Renal cortical epithelial cell (primary cell): ENCODE measurements at places on chromosomes 6 and 20.

DNA sequence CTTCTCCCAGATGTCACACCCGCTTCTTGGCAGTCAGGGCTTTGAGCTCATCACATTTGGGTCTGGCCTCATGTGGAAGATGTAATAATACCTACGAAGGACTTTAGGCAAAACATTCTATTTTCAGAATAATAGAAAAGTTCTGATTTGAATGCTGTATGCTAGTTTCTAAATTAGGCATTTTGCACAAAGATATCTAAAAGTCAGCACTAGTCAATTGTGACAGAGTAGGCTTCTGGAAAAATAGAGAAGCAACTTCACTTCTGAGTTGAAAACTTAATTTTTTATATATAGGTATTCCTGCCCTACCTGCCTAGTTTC is 38.3 kb upstream of the CD2AP start:
- DNase-seq, result no peak

DNA sequence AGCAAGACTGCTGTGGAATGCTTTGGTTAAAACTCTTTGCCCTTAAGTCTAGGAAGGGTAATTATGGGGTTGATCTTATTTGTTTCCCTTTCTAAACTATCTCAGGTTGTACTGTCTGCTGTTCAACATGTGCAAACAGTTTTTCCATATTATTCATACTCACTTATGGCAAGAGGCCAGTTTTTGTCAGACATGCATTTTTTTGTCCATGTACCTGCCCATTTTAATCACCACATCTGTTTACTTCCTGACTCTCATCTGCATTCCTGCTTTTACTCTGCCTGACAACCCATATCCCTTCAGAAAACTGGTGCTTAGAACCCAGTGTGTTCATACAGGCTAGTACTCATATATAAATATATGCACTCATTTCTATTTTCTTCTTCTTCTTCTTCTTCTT is 80.3 kb downstream of the LPA start:
- no peak for DNase-seq

GRCh38 chr6:71205336-71205956 is 83.2 kb upstream of the OGFRL1 start:
- peak; percentile 69 for DNase-seq

DNA sequence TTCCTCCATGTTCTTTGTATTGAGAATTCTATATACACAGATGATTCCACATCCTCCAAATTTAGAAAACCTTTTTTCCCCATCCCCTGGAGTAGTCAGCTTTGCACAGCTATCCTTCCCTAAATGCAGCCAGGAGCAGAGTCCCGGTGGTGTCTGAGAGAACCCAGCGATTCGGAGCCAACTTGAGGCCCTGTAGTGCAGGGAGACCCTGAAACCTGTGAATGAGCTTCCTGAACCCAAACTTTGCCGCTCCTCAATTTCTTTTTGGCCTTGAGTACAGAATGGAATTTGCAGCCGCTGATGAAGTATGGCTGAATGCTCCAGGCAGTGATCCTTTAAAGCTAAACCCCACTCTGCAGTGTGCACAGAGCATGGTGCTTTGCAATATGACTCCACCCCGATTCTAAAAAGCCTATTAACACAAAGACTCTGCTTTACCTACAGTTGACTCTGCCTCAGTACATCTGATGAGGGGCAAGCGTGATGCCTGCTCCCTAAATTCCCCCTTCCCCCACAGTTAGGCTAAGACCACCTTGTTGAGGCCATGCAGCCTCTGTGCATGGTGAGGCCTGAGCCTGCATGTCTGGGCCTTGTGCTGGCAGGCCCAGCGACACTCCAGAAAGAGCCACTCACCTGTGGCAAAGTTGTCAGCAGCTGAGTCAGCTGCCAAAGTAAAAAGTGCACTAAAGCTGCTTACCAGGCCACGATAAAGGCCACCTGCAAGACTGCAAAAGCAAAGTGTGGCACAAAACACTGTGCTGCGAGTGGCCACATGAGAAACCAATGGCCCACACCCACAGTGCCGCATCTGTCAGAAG is 82.1 kb downstream of the PLEKHG1 start:
- no peak for DNase-seq

GRCh38 chr6:44561832-44562665 is 174.5 kb downstream of the CDC5L start:
- no peak for DNase-seq

- DNase-seq, result no peak
These were observed 21.4 kb upstream of the RIPOR2 start for GRCh38 chr6:24957199-24957598.

GRCh38 chr20:43746344-43747137 is 19.7 kb upstream of the GTSF1L start:
- no peak for DNase-seq

- DNase-seq, result peak; percentile 41
These were observed 51.9 kb downstream of the PYGB start for GRCh38 chr20:25299806-25300205.

DNA sequence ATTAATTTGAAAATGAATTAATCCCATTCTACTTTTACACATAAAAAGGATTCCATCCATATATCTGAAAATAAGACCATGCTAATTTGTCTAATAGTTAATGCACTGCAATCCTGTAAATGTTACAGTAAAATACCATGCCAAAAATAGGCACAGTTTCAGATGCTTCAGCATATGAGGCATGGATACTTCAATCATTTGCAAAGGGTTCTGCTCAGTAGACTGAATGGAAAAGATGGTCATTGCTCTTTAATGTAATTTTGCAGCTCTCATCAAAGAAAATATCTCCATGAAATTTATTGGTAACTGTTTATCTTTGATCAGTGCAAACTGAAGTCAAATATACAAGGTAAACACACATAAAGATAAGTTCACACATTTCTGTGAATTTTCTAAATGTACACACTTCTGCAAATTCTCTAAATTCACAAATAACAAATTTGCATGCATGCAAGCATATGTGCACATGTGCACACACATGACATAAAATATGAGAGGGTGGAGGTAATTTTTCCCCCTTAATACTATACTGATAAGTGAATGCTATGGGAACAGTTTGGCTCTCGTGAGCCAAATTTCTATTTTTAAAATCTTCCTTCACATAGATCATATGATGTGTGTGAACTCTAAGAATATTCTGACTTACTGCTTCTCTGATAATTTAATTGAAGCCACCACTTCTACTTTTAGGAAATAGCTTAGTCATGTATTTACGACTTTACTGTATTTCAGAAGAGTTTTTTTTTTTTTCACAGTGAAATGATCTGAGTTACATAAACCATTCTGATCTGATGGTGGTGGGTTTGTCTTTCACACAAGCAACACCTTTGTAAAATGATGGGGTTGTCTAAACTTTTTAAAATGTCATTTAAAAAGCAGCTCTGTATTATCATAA is 996.8 kb upstream of the CITED2 start:
- DNase-seq, result no peak

DNA sequence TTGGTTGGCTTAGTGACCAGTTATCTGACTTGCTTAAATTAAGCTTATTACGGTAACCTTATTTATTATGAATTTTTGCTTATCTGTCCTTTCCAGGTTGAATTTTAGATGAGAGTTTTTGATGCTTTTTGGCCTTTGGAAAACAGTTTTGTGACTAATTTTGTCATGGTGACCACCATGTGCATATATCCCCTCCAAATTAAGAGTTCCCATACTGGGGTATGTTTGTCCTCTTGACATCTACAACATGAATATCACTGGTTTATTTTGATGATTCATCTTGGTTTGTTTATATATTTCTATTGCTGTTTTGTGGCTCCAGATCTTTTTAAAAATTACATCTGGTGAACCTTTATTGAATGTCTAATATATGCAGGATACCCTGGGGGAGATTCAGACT is 61.4 kb downstream of the PHF20 start:
- no peak for DNase-seq

GRCh38 chr6:110781522-110782214 is 33.6 kb downstream of the CDK19 start:
- DNase-seq, result no peak

- peak; percentile 22 for DNase-seq
These were observed 201.2 kb upstream of the SMLR1 start for GRCh38 chr6:130625825-130626527.

GRCh38 chr20:57841297-57841866 is 131.6 kb upstream of the PMEPA1 start:
- DNase-seq, result no peak

DNA sequence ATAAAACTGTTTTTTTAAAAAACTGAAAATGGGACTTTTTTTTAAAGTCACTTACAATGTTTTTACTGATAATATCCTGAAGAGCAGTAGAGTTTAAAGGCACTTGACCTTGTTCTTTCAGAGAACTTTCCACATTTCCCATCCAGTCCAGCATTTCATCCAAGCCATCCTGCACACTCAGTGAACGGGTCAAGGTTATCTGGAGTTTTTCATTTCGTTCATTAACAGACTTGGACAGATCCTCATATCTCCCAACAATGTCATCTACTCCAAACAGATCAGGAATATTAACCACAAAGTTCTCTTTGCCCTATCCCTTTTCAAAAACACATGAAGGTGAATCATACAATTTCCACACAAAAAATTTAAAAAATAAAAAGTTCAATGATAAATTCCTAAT is 69.1 kb downstream of the DST start:
- DNase-seq, result no peak

DNA sequence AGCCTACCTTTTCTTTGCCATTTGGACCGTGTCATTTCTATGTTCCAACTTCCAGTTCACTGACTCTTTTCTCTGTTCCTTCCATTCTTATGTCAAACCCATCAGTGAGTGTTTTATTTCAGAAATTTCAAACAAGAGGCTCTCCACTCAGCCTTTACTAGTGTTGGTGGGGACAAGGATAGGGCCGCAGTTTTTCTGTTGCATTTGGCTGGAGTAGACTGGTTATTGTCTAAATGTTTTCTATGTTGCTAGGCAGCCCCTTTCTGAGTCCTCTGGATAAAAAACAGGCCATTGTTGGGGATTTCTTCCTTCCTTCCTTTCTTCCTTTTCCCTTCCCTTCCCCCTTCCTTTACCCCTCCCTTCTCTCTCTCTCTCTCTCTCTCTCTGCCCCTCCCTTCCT is 288.6 kb downstream of the PRKN start:
- DNase-seq, result no peak

DNA sequence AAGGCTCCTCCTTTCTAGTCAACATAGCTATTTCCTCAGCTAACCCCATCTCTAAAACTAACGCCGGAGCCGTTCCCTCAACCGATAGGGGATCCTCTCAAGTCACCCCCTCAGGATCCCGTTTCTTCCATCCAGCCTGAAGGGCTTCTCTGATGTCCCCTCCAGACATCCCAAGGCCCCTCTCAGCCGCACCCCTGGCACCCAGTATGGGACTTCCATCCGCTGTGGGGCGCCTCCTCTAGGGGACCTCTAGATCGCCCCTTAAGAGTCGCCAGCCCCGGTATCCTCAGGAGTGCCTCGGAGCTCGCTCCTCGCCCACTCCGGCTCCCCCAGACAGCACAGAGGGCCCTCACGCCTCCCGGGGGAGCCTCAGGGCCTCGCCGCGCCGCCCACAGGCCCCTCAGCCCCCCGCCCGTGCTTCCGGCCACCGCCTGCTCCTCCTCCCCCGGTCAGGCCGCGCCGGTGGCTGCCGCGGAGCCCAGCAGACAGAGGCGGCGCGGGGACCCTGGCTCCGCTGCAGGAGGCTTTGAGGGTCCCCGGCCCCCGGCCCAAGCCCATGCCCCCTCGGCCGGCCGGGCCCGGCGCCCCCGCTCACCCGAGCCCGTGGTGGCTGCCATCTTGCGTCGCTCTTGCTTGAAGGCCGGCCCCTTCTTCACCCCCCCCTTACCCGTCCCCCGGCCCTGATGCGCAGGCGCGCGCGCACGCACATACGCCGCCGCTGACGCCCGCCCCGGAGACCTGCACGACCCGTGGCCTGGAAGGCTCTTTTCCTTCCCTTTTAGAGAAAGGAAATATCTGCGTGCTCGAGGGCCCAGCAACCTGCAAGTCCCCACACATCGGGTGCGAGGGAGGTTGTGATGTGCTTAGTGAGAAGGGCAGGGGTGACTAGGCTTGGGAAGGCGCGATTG is at the start of gene UBE2V1:
Gene UBE2V1, minus strand, starts transcription at position 639 of the 908 bp plus-strand sequence. Its CDS starts 22 bp downstream, at position 617.
- DNase-seq, result peak; percentile 53

- DNase-seq, result no peak
These were observed 47.6 kb downstream of the KIZ start for GRCh38 chr20:21173485-21173884.

GRCh38 chr6:140816681-140817080 is 1316.0 kb upstream of the GJE1 start:
- peak; percentile 84 for DNase-seq
